Germinal center (tissue), 1 donor: ENCODE measurements at places on chromosomes 2 and 18.
A peak's percentile ranks its signal among the peaks of the same experiment; 100 is the strongest.

DNA sequence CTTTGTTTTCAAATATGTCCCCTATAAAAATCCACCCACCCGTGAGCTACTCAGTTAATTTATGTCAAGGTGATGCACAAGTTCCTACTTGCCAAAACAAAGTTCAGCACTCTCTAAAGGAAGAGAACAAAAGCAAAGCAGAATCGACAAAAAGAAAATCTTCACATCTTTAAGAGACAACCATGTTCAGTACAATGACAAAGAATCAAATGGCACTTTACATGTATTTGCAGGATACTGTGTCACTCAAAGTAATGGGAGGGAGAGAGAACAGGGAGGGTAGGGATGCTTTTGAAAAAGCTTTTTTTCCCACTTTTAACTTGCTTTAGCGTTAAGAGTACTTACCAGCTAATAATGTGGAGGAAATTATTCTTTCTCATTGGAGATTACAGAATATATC lies 39.0 kb upstream of the FAM237A start:
- DNase-seq, result no peak

GRCh38 chr2:201235860-201236811 lies 24.2 kb upstream of the CASP8 start:
- DNase-seq, result peak; percentile 30

- DNase-seq, result no peak
These were observed 4.7 kb upstream of the CFAP65 start for GRCh38 chr2:219045937-219046550.

DNA sequence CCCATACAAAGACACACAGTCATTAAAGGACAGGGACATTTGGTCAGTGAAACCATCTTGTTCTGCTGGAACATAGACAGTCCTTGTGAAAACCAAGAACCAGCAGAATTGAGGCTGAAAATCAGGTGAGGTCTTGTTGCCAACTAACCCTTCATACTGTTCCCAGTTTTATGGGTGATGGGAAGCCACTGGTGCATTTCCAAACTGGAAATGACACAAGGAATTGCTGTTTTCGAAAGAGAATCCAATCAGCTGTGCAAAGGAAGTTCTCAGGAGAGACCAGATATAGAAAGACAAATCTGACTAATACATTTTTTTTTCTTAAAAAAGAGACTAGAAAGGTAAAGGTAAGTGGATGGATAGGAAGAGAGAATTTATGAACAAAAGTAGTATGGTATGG lies 948.2 kb downstream of the TSN start:
- DNase-seq, result no peak

GRCh38 chr2:126883666-126884040 lies 15.0 kb upstream of the TEX51 start:
- no peak for DNase-seq

DNA sequence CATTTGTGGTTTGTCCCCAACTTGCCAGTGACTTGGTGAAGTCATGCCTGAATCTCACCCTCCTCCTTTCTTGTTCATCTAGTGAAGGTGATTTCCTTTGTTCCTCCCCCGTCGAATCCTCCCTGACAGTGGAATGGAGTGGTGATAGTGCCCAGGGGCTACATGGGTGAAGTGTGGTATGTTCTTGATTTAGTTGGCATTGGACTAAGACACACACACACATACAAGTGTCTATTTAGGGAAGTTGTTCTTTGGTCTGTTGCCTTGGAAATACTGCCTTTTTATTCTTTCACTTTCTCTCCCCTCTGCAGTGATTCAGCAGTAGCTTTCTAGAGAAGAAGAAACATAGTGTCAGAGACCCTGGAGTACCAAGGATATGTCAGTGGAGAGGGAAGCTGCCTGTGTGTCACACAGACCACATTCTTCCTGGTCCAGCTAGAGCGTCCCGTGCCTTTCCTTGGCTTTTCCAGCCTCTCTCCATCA lies 10.9 kb downstream of the INPP4A start:
- DNase-seq, result peak; percentile 44

DNA sequence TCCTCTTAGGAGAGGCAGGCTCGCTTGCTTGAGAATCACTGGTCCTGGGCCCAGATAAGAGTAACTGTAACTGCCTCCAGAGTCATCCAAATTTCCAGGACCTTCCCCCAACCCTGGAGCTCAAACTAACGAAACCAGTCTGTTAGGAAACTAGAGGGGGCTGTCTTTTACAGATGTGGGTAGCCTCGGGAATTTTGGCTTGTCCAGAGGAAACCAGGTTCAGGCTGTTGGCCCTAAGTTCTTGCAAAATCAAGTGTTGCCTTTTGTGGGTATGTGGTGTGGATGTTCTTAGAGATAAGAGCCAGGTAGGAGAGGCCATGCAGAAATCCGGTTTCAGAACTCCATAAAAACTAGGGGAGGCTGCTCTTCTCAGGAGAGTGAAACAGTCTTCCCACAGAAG lies 125.0 kb upstream of the DLX2 start:
- no peak for DNase-seq

- no peak for DNase-seq
These were observed 165.6 kb downstream of the MREG start for GRCh38 chr2:215847718-215848117.

- DNase-seq, result no peak
These were observed 34.3 kb downstream of the LCLAT1 start for GRCh38 chr2:30481323-30481800.

DNA sequence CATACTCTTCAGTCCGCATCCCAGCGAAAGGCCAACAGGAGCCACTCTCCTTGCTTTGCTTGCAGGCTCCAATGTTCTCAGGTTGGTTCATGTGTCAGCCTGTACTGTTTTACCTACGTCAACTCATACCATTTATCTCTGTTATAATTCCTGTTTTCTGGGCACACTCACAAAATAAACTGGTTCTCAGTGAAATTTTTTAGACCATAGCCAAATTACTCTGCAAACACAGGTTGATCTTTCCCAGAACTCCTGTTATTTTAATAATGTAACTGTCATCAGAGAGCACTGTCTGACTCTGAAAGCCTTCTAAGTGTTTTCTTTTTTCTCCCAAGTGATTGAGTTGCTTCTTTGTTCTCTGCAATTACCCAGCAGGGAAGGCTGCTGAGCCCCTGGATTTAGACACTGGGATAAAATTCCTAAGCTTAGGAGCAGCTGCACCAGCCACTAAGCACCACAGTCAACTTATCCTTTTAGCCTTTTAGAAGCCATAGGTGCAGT lies 111.6 kb upstream of the PIEZO2 start:
- DNase-seq, result no peak

GRCh38 chr2:37631698-37632097 lies 39.7 kb downstream of the CDC42EP3 start:
- DNase-seq, result no peak

DNA sequence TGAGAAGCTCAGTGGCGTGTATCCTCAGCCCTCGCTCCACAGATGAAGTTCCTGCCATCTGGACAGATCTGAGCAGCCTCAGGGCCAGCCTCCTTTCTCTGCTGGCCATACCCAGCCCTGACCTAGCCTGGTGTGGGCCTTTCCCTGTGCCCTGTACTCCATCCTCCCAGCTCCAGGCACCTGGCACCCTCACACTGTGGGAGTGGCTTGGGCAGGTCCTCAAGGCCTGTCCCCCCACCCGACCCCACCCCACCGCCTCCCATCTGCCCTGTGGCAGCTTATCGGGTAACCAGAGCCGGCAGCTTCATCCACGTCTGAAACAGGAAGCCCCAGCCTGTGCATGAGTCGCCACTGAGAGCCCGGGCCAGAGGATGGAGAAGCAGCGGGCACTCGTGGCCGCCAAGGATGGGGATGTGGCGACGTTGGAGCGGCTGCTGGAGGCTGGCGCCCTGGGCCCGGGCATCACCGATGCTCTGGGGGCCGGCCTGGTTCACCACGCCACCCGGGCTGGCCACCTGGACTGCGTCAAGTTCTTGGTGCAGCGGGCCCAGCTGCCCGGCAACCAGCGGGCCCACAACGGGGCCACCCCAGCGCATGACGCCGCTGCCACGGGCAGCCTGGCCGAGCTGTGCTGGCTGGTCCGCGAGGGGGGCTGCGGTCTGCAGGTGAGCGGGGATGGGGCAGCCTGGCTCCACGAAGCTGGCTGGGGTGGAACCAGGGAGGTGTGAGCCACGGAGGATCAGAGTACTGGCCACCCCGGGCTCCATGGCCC lies at the start of gene ESPNL:
ESPNL (plus strand) TSS at position 292 of the 772 bp plus-strand sequence; CDS start at position 372, 80 bp downstream.
- no peak for DNase-seq

GRCh38 chr2:231199219-231199618 lies 788 bp downstream of the ARMC9 start:
- DNase-seq, result no peak

- no peak for DNase-seq
These were observed 45.4 kb downstream of the BCL2L11 start for GRCh38 chr2:111166115-111166514.

- no peak for DNase-seq
These were observed 94.1 kb upstream of the OTOS start for GRCh38 chr2:240234503-240234951.

- DNase-seq, result no peak
These were observed 134.0 kb upstream of the SERTAD2 start for GRCh38 chr2:64787698-64788097.

DNA sequence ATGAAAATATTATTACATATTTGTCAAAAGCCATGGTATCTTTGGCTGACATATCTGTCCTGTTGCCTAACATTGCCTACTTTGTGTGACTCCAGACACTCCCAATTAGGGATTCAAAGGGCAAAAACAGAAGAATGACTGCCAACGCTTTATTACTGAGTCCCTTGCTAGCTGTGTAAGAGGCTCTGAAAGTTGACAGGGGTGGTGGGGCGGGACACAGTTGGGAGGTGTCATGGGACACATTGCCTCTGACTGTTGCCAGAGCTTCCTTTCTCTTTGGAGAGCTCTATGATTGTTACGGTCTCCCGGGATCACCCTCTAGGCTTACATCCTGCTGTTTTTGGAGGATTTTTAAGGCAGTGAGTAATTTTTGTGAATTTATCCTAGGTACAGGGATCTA lies 249.6 kb upstream of the ACVR2A start:
- DNase-seq, result no peak

DNA sequence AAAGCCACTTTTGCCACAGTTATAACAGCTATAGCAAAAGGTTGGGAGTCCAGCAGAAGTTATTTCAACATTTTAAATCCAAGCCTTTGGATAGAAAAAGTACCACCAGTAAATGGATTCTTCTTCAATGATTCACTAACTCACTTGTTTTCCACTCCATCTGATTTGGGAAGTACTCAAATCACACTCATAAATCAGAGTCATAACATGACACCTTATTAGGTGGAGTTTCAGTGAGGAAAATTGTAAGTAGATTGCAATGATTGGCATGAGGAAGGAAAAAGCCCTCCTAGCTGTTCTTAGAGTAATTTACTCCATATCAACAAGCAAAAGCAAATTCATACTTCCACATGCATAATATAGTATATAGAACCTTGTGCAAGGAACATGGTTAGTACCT lies 132.9 kb downstream of the NR4A2 start:
- no peak for DNase-seq

GRCh38 chr18:22015156-22015555 lies 154.2 kb upstream of the GATA6 start:
- no peak for DNase-seq

DNA sequence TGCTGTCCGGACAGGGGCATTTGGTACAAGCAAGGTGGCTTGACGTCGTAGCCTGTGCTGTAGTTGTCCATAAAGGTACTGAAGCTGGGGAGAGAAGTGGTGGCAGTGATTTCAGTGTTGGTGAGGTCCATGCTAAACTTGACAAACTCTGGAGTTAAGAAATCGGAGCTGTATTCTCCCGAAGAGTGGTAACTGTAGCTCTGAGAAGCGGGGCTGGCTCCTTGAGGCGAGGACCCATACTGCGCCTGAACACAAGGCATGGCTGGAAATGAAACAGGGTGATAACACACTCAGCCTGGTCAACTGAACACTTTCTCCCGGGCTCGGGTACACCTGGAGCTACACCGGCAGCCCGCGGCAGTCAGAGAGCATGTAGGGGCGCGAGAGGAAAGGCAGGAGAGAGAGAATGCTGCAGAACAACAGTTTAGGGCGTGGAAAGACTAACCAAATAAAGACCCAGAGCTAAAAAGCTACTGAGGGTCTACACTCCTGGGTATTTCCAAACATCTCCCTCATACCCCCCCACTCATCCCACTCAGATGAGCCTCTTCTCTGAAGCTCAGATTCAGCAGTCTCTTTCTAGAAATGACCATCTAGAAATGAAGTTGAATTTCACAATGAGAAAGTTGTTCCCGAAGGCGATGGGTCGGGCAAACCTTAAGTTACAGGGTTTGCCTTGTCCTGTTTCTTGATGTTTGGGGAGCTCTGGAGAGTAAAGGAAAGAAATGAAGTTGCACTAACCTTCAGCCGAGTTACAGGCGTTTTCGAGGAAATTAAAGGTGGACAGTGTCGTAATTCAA lies 2.4 kb downstream of the NR4A2 start:
- no peak for DNase-seq

GRCh38 chr2:149143734-149144133 lies 105.2 kb downstream of the LYPD6B start:
- DNase-seq, result no peak

GRCh38 chr2:156944871-156945270 lies 312.6 kb upstream of the GALNT5 start:
- no peak for DNase-seq

GRCh38 chr18:48766026-48766425 lies 184.7 kb downstream of the SMAD7 start:
- DNase-seq, result no peak

DNA sequence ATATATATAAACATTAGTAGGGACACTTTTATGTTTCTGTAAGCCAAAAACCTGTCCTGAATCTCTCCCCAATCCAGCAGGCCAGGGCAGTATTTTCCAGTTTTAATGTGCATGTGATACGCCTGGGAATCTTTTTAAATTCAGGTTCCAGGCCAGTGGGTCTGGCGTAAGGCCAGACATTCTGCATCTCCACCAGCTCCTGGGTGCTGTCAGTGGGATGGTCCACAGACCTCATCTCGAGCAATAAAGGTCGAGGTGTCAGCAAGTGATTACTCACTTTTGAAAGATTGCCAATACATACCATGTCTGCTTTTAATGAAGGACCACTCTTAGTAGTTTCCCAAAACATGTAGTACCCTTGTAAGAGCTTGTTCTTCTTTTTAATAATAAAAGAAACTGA lies 189.9 kb upstream of the SH3BP4 start:
- no peak for DNase-seq

DNA sequence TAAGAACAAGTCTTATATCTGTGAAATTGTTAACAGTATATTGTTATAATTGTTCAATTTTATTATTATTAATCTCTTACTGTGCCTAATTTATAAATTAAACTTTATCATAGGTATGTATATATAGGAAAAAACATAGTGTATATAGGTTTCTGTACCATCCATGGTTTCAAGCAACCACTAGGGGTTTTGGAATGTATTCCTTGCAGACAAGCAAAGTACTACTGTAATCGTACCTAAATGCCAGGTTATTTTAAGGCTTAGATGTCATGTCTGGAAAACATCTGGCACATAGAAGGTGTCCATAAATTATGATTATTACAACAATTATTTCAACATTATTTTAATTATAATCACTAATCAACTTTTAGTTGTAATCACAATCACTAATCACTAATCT lies 8.4 kb downstream of the ITSN2 start:
- DNase-seq, result no peak

- no peak for DNase-seq
These were observed 65.2 kb downstream of the PLCL1 start for GRCh38 chr2:197869501-197870111.

- DNase-seq, result no peak
These were observed 753 bp upstream of the HOXD3 start for GRCh38 chr2:176156301-176156806.
